ENCODE measurements at places on chromosomes 2 and 18.

GRCh38 chr18:51498085-51498855 lies 300.8 kb upstream of the MEX3C start:
- no peak for DNase-seq

GRCh38 chr2:149611100-149611820 lies 23.7 kb upstream of the MMADHC start:
- DNase-seq = no peak

DNA sequence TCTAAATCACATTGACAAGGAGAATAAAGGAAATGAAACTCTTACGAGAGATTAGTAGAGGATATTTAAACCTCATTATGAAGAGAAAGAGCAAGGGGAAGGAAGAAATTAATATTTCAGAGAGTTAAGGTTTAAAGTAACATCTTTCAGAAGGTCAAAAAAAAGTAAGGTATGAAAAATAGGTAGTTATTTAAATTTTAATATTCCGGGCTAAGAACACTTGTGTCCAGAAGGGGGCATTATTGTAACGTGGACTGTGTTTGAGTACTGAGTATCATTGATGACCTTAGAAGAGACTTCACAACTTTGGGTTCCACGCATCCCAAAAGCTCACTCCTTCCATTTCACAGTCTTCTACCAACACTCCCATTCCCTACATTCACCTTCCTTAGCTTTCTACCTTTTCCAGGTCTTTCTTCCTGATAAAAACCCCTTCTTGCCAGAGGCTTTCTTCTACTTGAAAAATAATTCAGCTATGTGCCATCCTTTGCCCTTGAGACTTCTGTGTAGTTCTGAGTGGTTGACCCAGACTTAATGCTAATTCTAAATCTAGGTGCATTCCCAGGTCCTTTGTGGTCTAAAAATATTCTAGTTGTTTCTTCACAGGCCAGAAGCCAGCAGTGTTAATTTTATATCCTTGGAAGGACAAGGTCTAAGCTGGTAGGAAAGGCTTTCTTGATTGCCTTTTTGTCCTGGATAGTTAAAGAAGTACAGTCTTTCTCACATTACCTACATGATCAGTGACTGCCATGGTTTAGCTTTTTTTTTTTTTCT lies 16.5 kb downstream of the DYNC1I2 start:
- no peak for DNase-seq

GRCh38 chr18:54684784-54685183 lies 93.7 kb downstream of the DYNAP start:
- no peak for DNase-seq

- no peak for DNase-seq
Observed at GRCh38 chr2:43305517-43305916, 79.1 kb upstream of the ZFP36L2 start.

DNA sequence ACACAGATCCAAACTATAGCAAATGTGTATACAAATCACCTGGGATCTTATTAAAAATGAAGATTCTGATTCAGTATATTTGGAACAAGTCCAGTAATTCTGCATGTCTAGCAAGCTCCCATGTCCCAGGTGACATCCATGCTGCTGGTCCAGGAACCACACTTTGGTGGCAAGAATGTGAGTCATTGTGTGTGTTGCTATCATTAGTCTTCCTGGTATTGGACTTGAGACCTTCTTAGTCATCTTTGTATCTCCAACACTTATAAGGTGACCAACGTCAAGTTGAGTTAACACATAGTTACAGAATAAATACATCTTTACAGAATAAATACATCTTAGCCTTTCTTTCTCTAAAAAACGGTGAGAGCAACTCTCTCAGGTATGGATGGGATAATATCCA lies 107.9 kb upstream of the NDUFV2 start:
- no peak for DNase-seq

- no peak for DNase-seq
Observed at GRCh38 chr2:68039317-68039716, 23.5 kb downstream of the C1D start.

GRCh38 chr2:212328136-212328535 lies 210.5 kb downstream of the ERBB4 start:
- DNase-seq = no peak

DNA sequence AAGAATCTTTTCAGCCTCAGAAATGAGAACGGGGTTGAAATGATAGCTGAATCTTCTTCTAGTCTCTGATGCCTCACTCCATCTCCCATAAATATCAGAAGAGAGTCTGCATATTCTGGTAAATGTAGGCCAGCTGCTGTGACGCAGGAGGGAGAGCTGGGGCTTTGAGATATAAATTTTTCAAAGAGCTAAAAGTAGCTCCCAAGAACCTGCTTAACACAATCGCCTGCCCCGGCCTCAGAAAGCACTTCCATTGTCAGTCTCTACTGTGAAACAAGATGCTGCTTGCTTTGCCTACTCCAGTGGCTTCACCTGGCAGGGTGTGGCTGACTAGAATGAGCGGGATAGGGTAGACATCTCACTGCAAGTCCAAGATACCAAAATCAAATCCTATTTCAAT lies 105.0 kb upstream of the CCDC150 start:
- DNase-seq = no peak

DNA sequence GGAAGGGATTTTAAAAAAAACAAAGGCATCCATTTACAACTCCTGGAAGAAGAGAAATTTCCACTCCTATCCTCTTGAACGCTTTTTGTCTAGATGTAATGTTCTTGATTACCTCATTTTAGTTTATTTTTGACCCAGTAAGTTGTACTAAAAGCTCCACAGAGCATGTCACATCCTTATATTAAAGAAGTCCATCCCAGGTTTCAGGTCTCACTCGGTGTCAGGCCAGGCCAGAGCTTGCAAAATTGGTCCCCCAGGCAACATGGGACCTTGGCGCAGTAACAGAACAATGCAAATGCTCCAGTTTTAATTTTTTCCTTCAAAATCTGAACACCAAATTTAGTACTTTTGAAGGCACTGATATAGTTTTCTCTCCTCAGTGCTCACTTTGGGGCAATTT lies 218.4 kb upstream of the REV1 start:
- DNase-seq = no peak

DNA sequence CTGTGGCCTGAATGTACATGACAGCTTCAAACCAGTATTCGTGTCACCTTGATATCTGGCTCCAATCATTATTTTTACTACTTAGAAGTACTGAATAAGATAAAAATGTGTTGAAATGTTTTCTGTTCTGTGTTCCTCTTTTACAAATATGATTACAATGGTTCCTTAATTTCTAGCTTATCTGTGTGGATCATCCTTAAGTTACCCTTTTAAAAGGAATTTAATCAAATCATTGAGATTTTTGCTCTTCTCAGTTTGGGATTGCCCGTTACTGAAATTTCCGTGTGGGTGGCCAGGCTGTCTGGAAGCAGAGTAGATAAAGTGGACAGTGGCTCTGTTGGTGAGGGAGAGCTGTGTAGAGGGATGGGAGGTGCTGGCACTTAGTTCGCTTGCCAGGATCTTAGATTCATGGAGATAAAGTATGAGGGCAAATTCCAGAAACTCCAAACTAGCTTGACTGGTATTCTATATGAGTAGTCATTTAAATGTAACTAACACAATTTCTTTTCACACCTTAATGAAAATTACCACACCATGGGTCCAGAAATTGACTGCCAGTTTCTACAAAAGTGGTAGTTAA lies 27.4 kb upstream of the SAG start:
- DNase-seq = no peak

DNA sequence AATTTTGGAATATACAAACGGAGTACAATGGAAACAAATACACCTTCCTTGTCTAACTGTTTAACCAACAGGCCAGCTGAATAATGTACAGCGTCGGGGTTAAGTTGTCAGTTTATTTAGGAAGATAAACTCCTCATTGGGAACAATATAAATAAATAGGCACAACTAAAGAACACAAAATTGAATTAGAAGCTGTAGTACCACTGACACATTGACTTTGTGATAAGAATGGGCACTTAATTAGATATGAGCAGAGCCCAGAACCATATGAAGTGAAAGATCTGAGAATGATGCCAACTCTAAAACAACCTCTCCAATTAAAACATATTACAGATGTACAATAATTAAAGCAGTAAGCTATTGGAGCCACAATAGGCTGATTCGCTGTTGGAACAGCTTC lies 44.4 kb downstream of the CCDC68 start:
- no peak for DNase-seq

DNA sequence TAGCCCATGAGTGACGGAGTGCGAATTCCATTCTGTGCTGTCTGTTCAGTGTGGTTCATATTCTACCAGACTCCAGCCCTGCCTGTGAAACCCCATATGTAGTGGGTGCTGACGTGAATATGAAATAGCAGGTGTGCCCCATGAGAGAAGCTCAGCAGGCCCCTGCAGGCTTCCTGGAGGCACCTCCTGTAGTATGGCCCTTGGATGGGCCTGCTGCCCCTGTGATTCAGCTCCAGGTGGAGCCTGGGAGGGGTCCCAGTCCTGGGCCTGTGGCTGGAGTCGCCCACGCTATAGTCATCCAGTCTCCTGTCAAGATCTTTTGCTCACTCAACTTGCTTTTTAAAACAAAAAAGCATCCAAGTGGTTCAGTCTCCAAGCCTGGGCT lies 125.5 kb downstream of the GLI2 start:
- DNase-seq = no peak

GRCh38 chr18:56702946-56703345 lies 51.8 kb downstream of the WDR7 start:
- DNase-seq = no peak

DNA sequence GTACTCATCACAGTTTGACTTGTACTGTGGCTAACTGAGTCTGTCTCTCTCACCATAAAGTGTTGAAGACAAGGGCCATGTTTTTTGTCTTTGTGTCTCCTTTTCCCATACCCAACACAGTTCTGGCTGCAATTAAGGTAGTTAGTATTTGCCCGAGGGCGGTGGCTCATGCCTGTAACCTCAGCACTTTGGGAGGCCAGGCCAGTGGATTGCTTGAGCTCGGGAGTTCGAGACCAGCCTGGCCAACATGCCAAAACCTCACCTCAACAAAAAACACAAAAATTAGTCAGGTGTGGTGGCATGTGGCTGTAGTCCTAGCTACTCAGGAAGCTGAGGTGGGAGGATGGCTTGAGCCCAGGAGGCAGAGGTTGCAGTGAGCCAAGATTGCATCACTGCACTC lies 6.9 kb upstream of the KIF3C start:
- no peak for DNase-seq

DNA sequence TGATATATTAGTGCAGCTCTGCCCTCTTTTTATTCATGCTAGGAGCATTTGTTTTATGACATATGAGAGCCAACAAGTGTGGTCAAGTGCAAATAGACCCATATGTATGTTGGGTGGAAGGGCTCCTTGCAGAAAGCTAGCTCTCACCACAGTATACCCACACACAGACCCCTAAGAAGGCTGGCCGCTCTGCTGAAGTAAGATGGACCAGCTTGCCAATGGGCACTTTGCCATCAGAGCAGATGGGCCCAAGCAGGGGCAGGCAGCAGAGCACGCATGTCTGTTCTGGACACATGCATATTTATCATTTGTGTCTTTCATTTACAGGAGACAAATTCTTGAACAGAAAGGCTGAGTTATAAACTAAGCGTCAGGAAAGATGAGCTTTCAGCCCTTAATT lies 187.5 kb upstream of the DTNA start:
- no peak for DNase-seq

DNA sequence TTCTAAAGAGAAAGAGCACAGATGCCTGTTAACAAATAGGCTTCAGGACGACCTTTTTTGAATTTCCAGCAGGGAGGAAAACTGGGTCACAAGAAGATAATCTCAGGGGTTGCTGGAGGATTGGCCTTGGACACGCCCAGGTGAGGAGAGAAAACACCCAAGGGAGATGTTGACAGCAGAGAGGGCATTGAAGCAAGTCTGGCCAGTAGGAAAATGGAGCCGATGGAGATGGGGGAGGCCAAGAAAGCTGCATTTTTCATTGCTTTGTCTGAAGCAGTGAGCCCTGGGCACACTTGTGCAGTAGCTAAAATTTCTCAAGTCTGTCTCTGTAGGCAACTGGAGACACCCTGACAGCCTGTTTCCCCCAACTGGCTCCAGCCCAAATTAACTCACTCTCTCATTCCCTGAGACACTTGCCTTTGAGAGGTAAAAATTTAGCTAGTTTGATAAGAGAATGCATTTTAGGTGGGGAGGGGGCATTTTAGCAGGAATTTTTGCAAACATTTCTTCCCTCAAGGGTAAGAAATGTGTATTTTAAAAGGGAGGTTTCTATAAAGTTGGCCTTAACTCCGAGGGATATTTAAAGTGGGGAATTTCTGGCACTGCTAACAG lies 165.5 kb downstream of the TGIF1 start:
- no peak for DNase-seq

- DNase-seq = no peak
Observed at GRCh38 chr18:45384962-45385315, 230.3 kb upstream of the SLC14A2 start.

DNA sequence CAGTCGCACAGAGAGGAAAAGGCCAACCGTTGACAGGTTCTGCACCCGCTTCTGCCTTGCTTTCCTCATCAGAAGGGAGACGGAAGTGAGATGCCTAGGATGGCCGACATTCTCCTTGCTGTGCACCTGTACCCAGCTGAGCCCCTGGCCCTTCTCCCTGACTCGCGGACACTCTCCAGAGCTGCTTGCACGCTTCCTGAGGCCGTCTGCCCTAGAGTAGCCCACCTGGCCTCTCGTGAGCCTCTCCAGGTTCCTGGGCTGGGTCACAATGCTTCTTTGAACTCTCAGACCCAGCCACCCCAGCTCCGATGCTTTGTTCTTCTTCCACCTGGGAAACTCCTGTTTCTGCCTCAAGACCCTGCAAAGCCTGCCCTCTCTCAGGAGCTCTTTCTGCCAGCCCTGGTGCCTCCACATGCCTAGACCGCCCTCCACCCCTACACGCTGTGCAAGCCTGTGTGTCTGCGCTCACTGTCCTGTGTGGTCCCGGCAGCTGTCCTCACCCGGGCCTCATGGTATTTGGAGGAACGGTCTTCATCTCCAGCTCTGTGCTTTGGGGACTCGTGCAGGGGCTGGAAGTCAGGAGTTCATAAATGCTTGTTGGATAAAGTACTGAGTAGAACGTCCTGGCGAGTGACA lies 345.4 kb upstream of the SALL3 start:
- no peak for DNase-seq

- DNase-seq = peak; percentile 70
Observed at GRCh38 chr2:109438773-109439389, 174.9 kb downstream of the SEPTIN10 start.

DNA sequence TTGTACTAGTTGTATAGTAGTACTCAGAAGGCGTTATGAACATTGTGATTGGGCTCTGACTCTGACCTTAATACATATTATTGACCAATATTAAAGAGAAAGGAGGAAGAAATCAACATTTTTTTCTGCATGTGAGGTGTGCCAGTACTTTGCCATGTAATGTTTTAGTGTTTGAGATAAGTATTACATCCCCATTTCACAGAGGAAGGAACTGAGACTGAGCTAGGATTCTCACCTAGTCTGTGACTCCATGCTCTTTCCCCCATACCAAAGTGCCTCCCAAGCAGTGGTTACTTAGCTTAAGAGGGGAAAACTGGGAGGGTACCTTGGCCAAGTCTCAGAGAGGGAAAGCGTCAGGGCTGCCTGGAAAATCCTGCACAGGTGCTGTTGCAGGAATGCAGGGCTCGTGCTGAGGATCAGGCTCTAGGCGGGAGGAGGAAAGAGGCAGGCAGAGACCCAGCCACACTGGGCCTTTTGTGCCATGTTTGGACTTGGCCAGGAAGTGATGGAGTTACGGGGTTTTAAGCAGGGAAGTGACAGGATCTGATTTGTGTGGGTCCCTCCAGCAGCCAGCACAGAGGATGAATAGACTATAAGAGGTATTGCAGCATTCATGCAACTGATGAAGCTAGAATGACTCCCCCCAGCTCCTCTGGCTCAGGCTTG lies 1.7 kb downstream of the PNKD start:
- no peak for DNase-seq
